ENCODE measurements at places on chromosomes 1 and 21. TPM values are rescaled to one million over a fixed set of nuclear protein-coding genes. Genes with fewer than 3 reads are reported as not detected.

DNA sequence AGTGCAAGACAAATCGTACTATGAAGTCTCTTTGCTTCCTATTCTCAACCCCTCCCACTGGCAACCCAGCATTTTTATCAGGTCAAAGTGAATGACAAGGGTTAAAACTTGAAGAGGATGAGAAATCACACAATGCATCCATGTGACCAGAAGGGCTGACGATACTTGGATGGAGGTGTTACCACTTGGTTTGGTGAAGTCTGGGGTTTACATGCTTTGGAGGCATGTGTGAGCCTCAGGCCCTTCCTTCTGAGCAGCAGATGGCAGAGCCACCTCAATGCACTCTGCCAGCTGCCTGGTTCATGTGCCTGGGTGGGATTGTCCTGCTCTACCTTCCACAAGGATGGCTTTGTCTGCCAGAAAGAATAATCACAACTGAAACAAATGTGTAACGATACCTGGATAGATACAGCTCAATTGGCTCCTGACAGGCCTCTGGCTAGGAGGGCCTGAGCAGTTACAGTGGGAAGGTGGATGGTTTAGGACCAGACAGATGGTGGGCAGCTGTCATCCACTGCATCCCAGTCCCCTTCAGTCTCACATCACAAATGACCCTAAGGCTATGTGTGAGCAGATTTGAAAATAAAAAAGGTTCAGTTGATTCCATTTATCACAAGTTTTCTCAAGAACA lies 51.5 kb upstream of the CNIH3 start:
- peak overlapping the region; percentile 80 for H3K27ac ChIP-seq
- no peaks in the 10 kb centered on the region for H3K27me3 ChIP-seq
- peaks cover 29% of the 10 kb centered on the region for H3K4me1 ChIP-seq
- no peak overlapping the region for H3K4me3 ChIP-seq

DNA sequence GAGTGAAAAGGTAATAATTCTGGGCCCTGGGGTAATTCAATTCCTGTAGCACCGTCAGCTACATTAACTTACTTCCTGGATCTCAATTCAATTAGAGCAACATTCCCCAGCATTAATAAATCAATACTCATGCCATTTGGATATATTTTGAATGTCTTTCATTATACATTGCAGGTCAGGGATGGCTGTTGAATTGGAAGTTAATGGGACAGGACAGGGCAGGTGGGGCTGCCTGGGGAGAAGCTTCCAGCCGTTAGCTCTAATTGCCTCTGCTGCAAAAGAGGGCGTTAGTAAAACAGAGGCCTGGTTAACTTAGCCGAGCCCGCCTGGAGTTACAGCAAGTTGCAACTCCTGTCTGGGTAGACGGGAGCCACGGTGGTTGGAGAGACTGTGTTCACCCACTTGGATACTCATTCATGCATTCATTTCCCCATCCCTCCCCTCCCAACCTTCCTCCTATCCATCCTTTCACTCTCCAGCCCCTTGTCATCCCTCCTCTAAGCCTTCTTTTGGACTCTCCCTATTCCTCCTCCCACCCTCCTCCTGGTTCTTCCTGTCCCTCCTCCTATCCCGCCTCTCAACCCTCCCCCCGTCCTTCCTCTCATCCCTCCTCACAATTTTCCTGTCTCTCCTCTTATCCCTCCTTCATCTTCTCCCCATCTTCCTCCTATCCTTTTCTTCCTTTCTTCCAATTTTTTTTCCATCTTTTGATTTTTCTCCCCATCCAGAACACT lies 137.6 kb upstream of the RUNX3 start:
- peaks cover 27% of the 10 kb centered on the region for H3K4me1 ChIP-seq
- H3K27ac ChIP-seq, result no peak overlapping the region
- no peaks in the 10 kb centered on the region for H3K27me3 ChIP-seq
- no peak overlapping the region for H3K4me3 ChIP-seq
- DNase-seq, result no peak
- no peaks in the 10 kb centered on the region for H3K36me3 ChIP-seq

DNA sequence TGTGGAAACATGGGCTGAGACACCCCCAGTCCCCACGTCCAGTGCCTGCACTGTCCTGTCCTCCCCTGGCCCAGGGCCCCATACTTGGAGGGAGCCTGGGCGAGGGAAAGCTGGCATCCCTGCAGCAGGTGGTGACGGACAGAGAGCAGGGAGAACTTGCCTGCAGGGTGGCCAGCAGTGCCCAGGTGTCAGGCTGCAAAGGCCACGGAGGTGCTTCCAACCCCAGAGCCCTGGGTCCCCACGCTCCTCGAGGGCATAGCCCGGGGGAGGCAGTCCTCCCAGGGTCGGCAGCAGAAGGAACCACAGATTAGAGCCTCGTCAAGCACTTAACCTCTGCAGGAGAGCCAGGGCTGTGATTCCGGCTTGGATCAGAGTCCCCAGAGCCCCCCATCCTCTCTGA lies 77.5 kb downstream of the ARHGEF16 start:
- no peak overlapping the region for H3K27ac ChIP-seq
- no peak for DNase-seq
- H3K36me3 ChIP-seq, result no peaks in the 10 kb centered on the region
- no peak overlapping the region for H3K4me3 ChIP-seq

DNA sequence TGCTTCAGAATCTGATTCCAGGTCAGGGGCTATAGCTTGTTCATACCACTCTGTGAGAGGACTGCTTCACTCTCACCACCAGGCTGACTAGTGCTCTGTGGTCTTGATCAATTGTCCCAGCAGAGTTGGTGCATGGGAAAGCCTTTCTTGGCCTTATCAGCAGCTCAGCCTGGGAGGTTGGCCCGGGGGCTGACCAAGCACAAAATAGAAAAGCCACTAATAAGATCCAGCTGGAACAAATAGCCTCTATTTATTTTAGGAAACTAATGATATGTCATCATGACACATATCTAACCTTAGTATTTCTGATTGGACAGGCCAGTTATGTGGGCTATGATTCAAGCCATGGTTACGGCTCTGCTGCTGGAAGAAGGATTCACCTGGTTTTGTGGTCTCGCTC lies 134.2 kb downstream of the GDAP2 start:
- peak overlapping the region; percentile 41 for H3K27ac ChIP-seq
- H3K36me3 ChIP-seq, result no peaks in the 10 kb centered on the region
- H3K4me3 ChIP-seq, result no peak overlapping the region
- H3K27me3 ChIP-seq, result no peaks in the 10 kb centered on the region
- H3K4me1 ChIP-seq, result peaks cover 30% of the 10 kb centered on the region

DNA sequence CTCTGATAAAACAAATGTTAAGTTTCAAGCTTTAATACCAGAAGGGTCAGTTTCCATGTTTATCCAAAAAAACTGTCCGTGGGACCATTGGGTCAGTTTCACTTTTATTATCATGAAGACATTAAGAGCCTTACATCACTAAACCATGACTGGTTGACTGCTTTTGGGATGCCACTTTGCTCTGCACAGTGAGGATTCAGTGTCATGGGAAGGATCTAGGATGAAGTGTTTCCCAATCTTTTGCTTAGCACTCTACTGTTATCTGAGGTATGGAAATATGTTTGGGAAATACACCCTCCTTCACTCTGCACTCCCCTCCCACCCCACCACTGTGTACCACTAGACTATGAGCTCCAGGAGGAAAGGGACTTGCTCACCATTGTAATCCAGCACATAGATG lies 16.3 kb downstream of the RPS6KC1 start:
- H3K27me3 ChIP-seq, result no peaks in the 10 kb centered on the region
- H3K4me3 ChIP-seq, result no peak overlapping the region
- no peak overlapping the region for H3K27ac ChIP-seq
- no peaks in the 10 kb centered on the region for H3K4me1 ChIP-seq
- no peak for DNase-seq

The SEC16B gene
- 0.82 TPM for total RNA-seq

The HSD3B2 gene
- not detected for total RNA-seq

DNA sequence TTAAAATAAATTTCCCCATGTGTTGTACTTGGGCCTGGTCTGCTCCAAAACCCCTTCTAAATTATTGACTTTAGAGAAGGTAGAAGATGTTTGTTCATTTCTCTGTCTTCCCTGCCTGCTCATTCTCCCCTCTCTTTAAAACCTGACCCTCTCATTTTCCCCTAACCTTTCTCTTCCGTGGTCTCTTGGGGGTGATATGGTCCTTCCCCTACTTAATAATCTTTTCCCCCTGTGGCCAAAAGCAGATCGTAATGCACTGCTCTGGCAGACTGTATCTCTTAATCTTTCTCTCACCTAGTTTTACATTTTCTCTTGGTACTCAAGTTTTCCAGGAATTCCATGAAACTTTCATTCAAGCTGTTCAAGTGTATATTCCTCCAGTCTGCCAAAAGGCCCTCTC lies 301.7 kb downstream of the TTLL7 start:
- no peak for DNase-seq
- H3K4me1 ChIP-seq, result no peaks in the 10 kb centered on the region
- no peak overlapping the region for H3K4me3 ChIP-seq

GRCh38 chr1:156230473-156230837 lies 11.5 kb upstream of the BGLAP start:
- no peak for DNase-seq
- peaks cover 17% of the 10 kb centered on the region for H3K36me3 ChIP-seq
- no peak overlapping the region for H3K4me3 ChIP-seq
- no peaks in the 10 kb centered on the region for H3K27me3 ChIP-seq
- no peak overlapping the region for H3K27ac ChIP-seq
- peaks cover 13% of the 10 kb centered on the region for H3K4me1 ChIP-seq

GRCh38 chr1:84635429-84635828 lies 54.8 kb downstream of the SSX2IP start:
- no peak overlapping the region for H3K4me3 ChIP-seq
- H3K27me3 ChIP-seq, result 0 out of 2 replicates have a peak, but pooled peaks cover 3% of the 10 kb centered on the region
- H3K27ac ChIP-seq, result no peak overlapping the region
- no peak for DNase-seq
- no peaks in the 10 kb centered on the region for H3K36me3 ChIP-seq

- peaks cover 22% of the 10 kb centered on the region for H3K36me3 ChIP-seq
- H3K27me3 ChIP-seq, result no peaks in the 10 kb centered on the region
- H3K4me3 ChIP-seq, result no peak overlapping the region
- H3K4me1 ChIP-seq, result peaks cover 39% of the 10 kb centered on the region
- DNase-seq, result no peak
Observed at GRCh38 chr1:27006683-27007082, 6.0 kb downstream of the TENT5B start.

The CLDN8 gene
- total RNA-seq, result not detected

DNA sequence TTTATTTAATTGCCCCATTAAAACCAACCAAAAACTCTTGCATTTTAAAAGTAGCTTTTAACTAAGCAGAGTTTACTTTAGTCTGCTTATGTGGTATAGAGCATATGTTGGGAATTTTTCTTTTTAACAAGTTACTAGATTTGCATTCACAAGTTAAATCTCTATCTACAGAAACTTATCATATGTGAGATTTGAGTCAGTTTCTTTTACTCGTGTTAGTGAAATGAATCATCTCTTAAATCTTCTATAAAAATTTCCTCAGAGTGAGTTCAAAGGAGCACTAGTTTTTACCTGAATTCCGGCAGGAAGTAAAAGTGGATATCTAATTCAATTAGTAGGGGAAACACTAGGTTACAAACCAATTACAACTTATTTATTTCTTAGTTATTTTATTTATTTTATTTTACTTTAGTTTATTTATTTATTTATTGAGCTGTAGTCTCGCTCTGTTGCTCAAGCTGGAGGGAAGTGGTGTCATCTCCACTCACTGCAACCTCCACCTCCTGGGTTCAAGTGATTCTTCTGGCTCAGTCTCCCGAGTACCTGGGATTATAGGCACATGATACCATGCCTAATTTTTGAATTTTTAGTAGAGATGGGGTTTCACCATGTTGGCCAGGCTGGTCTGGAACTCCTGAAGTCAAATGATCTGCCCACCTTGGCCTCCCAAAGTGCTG lies 1609.6 kb upstream of the B3GALT2 start:
- no peaks in the 10 kb centered on the region for H3K36me3 ChIP-seq
- no peak for DNase-seq
- no peak overlapping the region for H3K27ac ChIP-seq
- no peaks in the 10 kb centered on the region for H3K4me1 ChIP-seq
- no peak overlapping the region for H3K4me3 ChIP-seq
- H3K27me3 ChIP-seq, result no peaks in the 10 kb centered on the region

- H3K27ac ChIP-seq, result no peak overlapping the region
- H3K27me3 ChIP-seq, result no peaks in the 10 kb centered on the region
- no peak for DNase-seq
- H3K4me3 ChIP-seq, result no peak overlapping the region
Observed at GRCh38 chr1:58982259-58982998, 198.6 kb upstream of the JUN start.

- H3K4me3 ChIP-seq, result no peak overlapping the region
- H3K27me3 ChIP-seq, result no peaks in the 10 kb centered on the region
- H3K36me3 ChIP-seq, result no peaks in the 10 kb centered on the region
- peaks cover 38% of the 10 kb centered on the region for H3K4me1 ChIP-seq
Observed at GRCh38 chr1:221829327-221830015, 87.6 kb upstream of the DUSP10 start.

DNA sequence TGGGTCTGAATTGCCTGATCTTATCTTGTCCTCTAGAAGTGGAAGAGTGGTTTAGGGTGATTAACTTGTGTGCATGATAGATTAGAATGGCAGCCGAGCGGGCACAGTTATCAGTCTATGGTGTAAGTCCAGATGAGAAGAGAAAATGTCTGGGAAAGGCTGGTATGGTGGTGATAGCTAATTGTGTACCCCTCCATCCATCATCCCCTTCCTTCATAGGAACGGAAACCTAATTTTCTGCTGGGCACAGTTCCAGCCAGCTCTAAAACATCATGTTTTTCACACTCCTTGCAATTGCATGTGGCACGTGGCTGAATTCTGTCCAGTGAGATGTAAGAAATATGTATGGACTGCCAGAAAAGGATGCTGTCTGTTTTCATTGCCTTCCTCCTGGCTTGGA lies 40.9 kb upstream of the ZP4 start:
- H3K27ac ChIP-seq, result no peak overlapping the region
- no peaks in the 10 kb centered on the region for H3K4me1 ChIP-seq
- H3K4me3 ChIP-seq, result no peak overlapping the region

DNA sequence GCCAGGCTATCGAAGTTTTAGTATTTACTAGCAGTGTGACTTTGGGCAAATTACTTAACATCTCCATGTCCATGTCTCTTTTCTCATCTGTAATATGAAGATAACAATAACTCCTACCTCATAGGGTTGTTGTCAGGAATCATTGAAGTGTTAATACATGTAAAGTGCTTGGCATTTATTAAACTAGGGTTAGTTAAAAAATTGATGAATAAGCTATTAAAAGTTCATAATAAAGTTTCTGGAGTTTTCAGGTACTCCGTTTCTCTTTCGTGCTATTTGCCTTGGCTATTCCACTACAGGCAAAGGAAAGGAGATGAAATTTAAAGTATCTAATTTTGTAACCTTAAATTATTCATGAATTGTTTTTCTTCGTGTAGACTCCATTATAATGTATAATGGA lies 16.7 kb downstream of the LRRC8D start:
- H3K27me3 ChIP-seq, result no peaks in the 10 kb centered on the region
- no peaks in the 10 kb centered on the region for H3K36me3 ChIP-seq
- no peak overlapping the region for H3K27ac ChIP-seq
- H3K4me1 ChIP-seq, result peaks cover 6% of the 10 kb centered on the region
- no peak overlapping the region for H3K4me3 ChIP-seq

DNA sequence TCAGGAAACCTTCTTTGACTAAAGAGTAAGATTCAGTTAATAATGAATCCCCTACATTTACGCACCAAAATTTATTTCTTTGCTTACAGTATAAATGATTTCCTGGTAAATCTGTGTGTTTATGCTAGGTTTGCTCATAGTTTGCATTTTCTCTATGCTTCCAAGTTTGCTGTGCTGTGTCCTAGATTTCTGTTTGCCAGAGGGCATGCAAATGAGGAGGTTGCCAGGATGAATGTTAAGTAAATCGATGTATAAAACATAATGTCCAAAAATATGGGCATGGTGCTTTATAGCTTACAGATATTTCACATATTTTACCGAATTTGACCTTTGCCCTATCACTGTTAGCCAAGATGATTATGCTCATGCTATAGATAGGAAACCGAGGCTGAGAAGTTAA lies 63.8 kb downstream of the TBX19 start:
- no peak overlapping the region for H3K27ac ChIP-seq
- H3K36me3 ChIP-seq, result no peaks in the 10 kb centered on the region
- DNase-seq, result no peak
- H3K4me1 ChIP-seq, result 0 out of 2 replicates have a peak, but pooled peaks cover 5% of the 10 kb centered on the region
- no peak overlapping the region for H3K4me3 ChIP-seq

The ARTN gene
- total RNA-seq, result not detected
